ENCODE measurements at places on chromosomes 5 and 9. TPM values are rescaled to one million over a fixed set of nuclear protein-coding genes. Genes with fewer than 3 reads are reported as not detected.

The SLC6A18 gene
- not detected for total RNA-seq

GRCh38 chr5:11903121-11903613 is 1.1 kb downstream of the CTNND2 start:
- peak; percentile 4 for DNase-seq

DNA sequence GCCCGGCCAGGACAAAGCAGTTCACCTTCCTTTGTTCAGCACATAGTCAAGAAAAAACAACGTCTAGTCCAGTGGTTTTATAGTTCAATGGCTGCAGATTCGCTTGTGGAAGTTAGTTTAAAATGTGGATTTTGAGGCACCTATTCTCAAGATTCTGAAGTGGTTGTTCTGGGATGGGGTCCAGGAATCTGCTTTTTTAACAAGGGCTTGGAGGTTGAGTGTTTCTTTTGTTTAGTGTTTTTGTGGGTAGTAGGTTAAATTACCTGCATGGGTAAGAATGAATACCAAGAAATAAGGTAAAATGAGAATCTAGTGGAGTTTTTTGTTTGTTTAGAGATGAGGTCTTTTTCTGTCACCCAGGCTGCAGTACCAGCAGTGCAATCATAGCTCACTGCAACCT is 28.4 kb upstream of the NADK2 start:
- no peak for DNase-seq

- no peak for DNase-seq
These were observed 8.2 kb upstream of the DOCK8 start for GRCh38 chr9:206481-206880.

GRCh38 chr9:95038666-95039065 is 278.8 kb downstream of the FANCC start:
- no peak for DNase-seq

GRCh38 chr9:87054999-87055686 is 107.8 kb upstream of the GAS1 start:
- DNase-seq = no peak

GRCh38 chr5:140217299-140218026 is 42.5 kb downstream of the CYSTM1 start:
- DNase-seq = no peak

GRCh38 chr5:175588709-175589429 is 69.0 kb upstream of the HRH2 start:
- DNase-seq = no peak

DNA sequence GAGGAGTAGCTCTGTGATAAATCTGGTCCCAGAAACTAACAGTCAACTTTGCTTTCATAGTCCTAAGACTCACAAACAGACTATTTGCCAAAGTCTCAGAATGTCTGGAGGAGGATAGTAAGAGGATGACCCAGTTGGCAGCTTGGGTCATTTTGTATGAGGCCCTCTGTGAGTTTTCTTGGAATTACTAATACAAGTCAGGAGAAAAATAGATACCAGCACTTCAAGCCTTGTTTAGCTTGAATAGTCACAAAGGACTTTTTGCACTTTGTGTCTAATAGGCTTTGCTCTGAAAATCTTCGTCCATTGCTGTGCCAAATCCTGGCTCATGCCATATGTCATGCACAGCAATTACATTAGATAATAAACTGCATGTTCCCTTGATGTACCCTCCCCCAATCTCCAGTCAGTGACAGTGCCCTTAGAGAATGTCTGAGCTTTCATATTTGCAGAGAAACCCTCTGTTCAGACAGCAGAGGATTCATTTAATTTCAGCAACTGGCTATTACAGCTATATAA is 612.8 kb downstream of the CSNK1G3 start:
- DNase-seq = no peak

DNA sequence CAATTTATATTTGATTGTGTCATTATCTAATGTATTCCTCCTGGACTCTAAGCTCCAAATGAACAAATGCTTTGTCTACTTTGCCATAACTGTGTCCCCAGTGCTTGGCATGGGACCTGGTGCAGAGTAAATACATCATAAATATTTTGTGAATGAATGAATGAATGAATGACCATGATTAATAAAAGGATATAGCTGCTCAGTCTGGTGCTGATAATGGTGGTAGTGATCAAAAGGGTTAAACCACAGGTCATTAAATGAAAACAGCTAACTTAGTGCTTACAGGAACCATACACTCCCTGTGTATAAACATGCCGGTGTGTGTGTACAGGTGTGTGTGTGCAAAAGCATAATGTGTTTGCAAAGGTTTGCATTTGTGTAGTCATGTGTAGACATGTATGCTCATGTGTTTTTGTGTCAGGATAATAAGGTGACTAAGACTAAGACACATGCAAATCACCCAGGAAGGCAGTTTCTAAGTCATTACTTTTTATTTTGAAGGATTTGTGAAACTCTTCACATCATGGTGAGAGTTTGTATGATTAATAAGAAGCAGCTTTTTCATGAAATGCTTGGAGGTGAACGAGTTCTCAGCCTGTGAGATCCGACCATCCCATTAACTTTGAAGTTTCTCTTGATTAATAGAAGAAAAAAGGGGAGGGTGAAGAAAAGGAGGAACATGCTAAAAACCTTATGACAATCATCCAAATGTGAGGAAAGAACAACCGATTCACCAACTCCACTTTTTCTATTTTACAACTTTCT is 24.6 kb downstream of the SPARC start:
- no peak for DNase-seq

DNA sequence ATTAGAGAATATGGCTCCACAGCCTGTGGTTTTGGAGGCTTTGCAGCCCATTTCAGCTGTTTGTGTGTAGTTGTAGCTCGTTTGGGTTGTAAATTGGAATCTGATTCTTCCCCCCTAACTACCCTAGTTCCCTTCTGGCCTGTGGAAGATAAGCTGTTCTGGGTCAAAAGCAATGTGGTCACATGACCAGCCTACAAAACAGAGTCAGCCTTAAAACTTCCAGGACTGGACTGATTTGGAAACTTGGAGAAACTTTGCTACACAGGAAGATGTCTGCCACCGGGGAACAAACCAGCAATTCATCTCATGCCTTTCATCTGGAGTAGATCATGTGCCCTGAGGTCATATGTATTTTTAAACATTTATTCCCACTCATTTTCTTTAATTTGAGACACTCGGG is 83.8 kb downstream of the DAPK1 start:
- DNase-seq = no peak

DNA sequence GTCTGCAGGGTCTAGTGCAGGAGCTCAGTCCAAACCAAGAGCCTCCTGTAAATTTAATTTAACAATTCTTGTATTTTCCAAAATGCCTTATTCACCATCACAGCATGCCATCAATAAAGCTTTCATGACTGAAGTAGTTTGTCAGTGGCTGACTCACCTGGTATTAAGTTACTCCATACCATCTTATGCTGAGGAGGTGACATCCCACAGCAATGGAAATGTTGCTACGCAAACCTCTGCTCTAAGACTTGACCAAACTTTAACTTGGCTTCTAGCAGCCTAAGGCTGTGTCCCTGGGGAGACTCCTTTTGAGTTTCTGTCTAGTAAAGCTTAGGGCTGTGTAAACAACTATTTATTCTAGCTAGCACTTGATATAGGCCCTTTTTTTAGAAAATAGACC is 1231.3 kb upstream of the CDH18 start:
- no peak for DNase-seq
